ENCODE measurements at places on chromosomes 5 and 9.

DNA sequence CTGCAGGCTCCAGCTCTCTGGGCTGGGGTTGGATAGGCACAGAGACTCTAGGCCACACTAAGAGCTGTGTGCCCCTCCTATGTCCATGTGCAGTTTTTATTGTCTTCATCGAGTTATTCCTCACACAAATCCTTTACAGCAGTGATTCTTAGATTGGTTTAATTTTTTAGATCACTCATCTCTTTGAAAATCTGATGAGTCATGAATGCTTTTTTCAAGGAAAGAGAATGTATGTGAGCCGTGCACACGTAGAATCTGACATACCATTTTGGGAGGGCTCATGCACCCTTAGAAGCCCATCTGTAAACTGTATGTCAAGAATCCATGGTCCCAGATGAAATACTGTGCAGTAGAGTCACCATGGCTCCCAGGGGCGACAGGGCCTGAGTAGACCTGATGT, 100.7 kb upstream of the S1PR3 start:
- no peak for DNase-seq

- peak; percentile 68 for DNase-seq
Measured at GRCh38 chr5:76867827-76868693, 18.2 kb downstream of the S100Z start.

DNA sequence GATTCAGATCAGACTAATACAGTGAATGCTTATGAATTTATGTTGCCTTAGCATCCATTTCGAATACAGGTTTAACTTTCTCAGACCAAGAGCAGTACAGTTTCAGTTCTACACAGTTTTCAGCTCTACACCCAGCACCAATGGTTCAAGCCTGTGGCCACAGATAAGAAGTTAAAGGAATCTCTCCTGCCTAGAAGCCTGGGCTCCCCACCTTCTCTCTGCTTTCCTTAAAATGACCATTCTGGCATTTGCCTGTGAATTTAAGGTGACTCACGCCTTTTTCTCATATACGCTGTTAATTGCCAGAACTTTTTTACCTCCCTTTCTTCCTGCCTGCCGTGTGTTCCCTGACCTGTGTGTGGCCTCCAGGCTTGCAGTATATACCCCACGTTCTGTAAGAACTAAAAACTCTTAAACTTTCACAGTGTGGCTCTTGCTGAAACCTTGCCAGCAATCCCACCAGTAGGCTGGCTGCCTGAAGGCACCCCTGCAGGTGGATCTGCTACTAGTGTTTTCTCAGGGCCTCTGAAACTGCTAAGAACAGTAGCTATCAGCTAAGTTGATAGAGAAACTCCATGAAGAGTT, 692.8 kb upstream of the CDH18 start:
- no peak for DNase-seq

- DNase-seq, result no peak
Measured at GRCh38 chr9:135896205-135896604, 11.1 kb downstream of the CAMSAP1 start.

- DNase-seq, result no peak
Measured at GRCh38 chr9:90464978-90465377, 177.6 kb downstream of the DIRAS2 start.

DNA sequence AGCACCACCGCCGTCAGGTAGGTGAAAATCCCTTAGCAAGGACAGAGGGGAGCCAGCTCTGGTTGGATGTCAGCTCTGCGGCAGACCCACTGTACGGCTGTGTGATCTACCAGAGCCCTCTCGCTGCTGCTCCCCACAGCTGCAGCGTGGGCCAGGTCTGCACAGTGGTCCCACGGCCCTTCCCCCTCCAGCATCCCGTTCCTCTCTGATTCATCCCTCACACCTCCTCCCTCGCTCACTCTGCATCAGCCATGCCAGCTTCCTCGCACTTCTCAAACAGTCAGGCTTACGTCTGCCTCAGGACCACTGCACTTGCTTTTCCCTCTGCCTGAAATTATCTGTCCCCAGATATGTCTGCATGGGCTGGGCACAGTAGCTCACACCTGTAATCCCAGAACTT, 26.6 kb upstream of the CFAP157 start:
- no peak for DNase-seq

DNA sequence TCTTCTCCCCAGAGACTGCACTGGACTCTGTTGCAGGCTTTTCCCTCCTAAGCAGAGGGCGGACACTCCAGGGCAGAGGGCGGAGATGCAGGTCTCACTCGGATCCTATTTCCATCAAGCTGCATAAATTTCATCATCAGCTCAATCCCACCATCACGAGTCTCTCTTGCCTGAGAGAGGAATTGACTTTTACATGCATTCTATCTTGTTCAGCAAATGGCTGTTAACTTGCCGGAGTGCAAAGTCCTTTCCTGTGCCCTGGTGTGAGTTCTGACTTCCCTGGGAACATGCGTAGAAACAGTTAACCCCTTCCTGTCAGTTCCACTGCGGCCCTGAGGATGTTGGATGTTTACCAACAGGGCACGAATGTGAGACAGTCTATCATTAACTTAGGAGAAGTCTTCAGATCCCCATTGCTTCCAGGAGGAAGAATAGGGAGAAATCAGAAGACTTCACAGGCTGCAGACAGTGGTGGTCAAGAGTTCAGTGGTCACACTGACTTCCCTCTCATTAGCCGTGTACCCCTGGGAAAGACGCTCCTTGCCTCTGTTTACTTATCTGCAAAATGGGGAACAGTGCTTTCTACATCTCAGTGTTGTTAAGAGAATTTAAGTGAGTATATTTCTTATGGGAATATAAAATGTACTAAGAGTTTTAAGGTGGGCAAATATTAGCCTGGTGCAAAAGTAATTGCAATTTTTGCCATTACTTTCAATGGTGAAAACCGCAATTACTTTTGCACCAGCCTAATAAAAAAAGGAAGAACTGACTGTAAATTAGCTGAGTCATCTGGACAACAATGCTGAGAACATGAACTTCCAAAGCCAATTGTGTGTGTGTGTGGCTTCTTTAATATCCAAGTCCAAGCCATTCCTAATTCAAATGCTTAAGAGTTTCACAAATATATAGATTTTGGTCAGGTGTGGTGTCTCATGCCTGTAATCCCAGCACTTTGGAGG, 248.0 kb downstream of the DRD1 start:
- DNase-seq, result no peak

DNA sequence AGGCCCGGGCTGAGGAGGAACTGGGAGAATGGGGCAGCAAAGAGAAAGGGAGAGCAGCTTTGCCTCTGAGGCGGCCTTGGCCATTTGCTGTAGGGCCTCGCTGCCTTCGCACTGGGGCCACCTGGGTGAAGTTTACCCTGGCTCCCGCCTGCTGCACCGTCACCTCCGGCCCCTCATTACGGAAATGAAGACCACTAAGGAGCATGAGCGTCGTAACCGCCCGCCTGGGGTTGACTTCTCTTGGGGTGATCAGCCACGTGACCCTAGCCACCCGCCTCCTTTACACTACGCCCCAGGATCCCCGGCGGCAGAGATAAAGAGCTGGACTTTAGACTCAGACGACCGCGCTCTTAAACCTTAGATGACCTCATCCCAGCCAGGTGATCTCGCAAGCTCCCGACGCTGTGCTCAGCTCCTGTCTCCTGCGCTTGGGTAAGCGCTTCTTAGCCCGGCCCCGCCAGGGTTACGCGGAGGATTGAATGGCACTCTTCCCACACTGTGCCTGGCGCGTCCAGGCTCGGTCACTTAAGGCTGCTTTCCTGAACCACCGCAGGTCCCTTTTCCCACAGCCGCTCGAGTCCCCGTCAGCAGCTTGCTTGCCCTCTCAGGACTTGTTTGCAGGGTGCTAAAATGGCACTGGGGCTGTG, 107.9 kb upstream of the LARP1 start:
- DNase-seq, result no peak

- DNase-seq, result no peak
Measured at GRCh38 chr9:134223091-134223490, 58.7 kb upstream of the RNU6ATAC start.

- DNase-seq, result no peak
Measured at GRCh38 chr9:111559000-111559610, 34.1 kb downstream of the ZNF483 start.

DNA sequence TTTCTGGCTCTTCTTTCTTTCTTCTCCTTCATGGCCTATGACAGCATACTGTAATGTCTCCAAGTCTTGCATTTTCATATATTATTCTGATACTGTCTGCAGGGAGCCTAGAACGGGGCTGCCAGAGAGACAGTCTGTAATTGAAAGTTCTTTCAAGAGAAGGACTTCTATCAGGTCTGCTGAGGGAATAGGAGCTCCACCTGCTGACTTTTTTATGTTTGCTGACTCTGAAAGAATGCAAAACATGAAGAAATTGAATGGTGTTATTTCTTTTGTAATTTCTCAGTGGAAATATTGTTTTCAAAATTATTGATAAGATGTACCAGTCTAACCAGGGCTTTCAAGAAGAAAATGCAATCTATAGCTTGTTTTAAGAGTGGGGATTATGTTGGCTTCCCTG, 121.9 kb upstream of the RFX3 start:
- DNase-seq, result no peak

DNA sequence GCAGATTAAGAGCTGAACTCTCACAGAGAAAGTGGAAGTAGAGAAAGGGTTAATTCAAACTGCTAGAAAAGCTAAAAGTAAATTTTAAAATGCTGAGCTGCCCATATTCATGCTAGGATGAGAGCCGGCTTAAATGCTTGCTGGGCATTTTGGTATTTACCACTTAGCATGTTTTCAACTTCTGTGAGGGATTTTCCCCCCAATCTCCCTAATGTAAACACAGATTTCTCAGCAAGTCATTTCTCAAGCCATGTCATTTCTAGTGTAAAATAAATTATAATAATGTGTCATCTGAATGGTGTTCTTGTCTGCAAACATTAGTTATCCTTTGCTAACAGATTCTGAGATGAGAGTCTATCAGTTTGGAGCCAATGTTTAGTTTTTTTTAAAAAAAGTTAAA, 22.3 kb downstream of the RPS23 start:
- no peak for DNase-seq

- DNase-seq, result peak; percentile 35
Measured at GRCh38 chr5:149089796-149090195, 26.9 kb upstream of the SH3TC2 start.

GRCh38 chr9:76159293-76159926, 234.8 kb downstream of the RFK start:
- no peak for DNase-seq

- DNase-seq, result no peak
Measured at GRCh38 chr5:119166026-119166425, 95.1 kb downstream of the DMXL1 start.

DNA sequence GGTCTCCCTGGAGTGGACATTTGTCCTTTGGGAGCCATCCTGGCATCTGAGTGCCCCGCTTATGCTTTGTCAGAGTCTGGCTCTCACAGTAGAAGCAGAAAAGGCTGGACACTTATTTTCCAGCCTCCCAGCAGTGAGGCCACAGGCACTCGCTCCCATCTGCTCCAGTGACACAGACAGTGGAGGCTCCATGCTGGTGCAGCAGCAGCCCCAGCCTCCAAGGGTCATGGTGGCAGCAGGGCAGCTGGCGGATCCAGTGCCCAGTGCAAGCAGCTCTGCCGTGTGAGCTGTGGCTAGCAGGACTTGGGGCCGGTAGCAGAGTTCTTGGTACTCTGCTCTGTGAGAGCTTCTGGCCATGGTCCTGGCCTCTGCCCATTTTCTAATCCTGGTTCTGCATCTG, 157.3 kb upstream of the ALDH1B1 start:
- DNase-seq, result no peak

GRCh38 chr5:75513841-75514240, 2.1 kb downstream of the POLK start:
- peak; percentile 28 for DNase-seq

- DNase-seq, result peak; percentile 87
Measured at GRCh38 chr9:7368410-7369292, 430.9 kb downstream of the DMAC1 start.

DNA sequence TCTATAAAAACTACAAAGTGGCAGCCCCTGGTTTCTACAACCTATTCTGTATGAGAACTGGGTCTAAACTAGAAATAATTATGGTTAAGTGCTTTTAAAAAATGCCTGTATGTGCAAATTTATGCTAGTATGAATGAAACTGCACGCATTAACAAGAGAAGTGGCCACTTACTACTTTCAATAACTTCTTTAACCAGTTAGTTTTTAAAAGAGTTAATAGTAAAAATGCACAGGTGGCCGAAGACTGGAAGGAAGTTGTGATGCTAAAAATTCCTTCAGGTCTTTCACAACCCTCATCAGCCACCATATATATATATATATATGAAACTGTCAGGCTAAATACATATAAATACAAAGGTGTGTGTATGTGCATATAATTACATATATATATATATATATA, 36.8 kb downstream of the SHISAL2B start:
- no peak for DNase-seq

DNA sequence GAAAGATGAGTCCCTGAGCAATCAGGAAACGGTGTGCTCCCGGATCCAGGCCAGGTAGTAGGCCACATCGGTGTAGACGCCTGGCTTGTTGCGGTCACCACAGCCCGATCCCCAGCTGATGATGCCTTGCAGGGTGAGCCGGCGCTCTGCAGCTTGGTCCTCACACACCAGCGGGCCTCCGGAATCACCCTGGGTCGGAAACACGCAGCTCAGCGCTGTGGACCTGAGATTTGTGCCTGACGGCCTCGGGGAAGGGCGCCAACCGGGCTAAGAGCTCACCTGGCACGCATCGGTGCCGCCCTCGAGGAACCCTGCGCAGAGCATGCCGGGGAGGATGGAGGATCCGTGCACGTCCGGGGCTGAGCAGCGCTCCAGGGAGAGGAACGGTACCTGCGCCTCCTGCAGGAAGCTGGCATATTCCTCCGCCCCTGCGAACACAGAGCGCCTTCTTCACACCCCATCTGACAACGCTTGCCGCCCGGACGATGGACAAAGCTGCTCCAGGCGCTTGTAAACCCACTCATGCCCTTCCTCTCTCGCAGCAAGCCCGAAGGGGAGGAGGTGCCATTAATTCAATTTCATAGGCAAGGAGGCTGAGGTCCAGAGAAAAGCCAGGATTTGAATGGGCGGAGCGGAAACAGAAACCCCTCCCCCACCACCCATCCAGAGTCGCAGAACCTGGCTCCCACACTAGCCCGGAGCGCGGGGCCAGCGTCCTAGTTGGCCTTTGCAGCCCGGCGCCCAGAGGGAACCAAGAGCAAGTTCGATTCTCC, 2.0 kb upstream of the PFN3 start:
- DNase-seq, result peak; percentile 38

GRCh38 chr9:127233550-127233949, 31.0 kb upstream of the GARNL3 start:
- DNase-seq, result no peak

DNA sequence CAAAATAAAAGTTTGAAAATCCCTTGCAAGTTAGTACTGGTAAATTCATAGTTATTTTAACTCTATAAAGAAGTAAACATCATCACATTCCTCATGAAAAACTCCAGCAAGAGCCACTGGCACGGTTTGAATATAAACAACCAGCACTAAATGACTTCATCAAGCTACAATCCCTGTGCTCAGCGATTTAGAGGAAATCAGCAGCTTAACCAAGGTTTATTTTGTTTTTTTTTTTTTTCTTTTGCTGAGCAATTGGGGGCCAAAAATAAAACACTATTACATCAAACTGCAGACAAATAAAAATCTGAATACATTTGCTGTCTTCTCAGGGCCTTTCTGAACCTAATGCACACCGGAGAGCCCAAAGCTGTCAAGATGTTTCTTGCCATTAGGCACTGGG, 106.2 kb upstream of the SLC24A2 start:
- DNase-seq, result no peak

- DNase-seq, result no peak
Measured at GRCh38 chr9:122005597-122005996, 87.5 kb downstream of the TTLL11 start.
